H54 (cell line): ENCODE measurements at places on chromosomes 5 and 9.

DNA sequence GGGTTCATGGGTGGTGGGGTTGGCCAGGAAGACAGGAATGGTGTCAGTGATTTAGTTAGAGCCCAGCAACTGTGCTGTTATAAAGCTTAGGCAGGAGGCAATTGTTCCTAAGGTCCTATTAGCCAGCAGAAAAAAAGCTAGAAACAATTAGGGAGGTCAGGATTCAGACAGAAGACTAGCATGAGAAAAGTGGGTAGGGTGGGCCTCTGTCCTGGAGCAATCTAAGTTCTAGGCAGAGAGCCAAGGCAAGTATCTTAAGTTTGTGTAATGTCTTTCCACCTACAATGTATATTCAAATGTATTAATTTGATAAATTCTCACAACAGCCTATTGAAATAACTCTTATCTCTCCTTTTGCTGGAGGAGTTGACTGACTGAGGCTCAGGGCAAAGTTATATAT lies 6.1 kb upstream of the ZFAND5 start:
- no peak for DNase-seq

DNA sequence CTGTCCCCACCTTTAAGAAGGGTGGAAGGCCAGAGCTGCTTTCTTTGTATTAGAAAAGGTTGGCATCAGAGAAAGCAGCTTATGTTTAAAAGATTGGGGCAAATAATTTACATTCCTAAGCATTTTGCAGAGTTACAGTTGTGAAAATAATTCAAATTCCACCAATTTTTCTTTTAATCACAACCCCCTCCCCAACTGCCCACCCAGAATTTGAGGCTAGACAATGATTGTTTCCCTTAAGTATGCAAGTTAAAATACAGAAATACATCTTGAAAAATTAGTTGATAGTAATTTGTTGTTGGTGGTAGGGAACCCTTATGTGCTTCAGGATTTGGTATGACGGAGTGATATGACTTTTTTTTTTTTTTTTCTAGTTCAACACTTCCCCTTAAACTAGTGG lies 133.0 kb downstream of the ZSWIM6 start:
- no peak for DNase-seq

GRCh38 chr5:1445689-1446601 lies 705 bp upstream of the SLC6A3 start:
- no peak for DNase-seq

- no peak for DNase-seq
These were observed 14.4 kb upstream of the MEIKIN start for GRCh38 chr5:131959906-131960305.

- DNase-seq, result no peak
These were observed 75.8 kb downstream of the ADAMTSL1 start for GRCh38 chr9:18549772-18550171.
